ENCODE measurements at places on chromosomes 2 and 18.

DNA sequence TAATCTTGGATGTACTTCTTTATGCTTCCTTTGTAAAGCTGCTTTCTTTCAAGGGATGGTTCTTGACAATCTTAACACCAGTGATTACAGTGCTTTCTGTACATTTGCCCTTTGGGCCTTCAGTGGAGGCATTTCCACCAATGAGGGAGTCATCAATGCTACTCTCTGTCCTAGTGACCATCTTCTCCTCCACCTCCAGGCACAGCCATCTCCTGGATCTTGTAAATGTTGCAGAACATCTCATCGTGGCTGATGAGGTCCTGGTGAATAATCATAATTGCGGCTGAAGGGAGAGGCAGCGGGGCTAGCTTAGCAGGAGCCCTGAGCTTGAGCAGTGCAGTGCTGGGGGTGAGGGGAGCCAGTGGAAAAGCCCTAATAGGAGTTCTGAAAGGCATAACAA is 32.5 kb downstream of the IDH1 start:
- no peak for DNase-seq

- DNase-seq, result no peak
These were observed 62.4 kb upstream of the SKOR2 start for GRCh38 chr18:47313901-47314300.

- DNase-seq, result no peak
These were observed 3.1 kb downstream of the ARHGAP25 start for GRCh38 chr2:68737711-68738110.

GRCh38 chr2:39524061-39524460 is 87.0 kb upstream of the MAP4K3 start:
- no peak for DNase-seq

DNA sequence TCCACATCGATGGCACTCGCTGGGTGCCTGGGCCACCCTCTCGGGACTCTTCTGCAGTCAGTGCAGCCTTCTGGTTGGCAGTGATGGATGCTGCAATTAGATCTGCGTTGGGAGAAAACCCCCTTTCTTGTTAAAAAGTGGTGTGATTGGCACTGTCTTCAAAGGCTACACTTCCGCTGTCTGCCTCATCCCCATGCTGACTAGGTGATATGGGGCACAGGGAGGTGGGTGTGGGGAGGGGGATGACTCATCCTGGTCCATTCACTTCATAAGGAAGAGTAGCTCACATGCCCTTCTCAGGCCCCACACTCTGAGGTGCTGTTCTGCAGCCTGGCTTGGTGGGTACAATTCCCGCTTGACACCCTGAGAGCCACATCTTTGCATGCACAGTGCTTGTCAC is 77.4 kb downstream of the THNSL2 start:
- DNase-seq, result no peak

DNA sequence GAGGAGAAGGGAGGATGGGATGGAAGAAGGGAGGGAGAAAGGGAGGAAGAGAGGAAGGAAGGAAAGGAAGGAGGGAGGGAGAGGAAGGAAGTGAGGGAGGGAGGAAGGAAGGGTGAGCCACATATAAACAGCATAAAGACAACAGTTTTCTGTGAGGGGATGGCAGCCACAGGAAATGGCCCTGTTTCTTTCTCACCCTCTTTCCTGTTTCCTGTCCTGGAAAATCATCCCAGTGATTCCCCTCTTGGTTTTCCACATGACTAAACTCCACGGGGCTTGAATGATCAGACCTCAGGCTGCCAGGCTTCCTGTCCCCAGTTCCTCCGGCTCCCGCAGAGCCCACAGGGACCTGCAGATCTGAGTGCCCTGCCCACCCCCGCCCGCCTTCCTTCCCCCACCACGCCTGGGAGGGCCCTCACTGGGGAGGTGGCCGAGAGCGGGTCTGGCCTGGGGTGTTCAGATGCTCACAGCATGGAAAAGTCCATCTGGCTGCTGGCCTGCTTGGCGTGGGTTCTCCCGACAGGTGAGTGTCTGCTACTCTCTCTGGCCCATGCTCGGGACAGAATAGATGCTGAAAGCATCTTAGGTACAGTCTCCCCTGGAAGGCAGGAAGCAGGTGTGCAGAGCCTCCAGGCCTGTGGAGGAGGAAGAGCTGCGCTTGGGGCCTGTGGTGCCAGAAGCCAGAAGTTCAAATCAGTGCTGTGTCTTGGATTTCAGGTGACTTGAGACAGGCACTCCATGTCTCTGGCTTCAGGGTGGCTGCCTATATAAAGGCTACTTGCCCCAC is at the start of gene SIGLEC15:
TSS of gene SIGLEC15 (plus strand) at position 418 of the 787 bp plus-strand sequence. CDS start at position 472, 54 bp downstream.
- no peak for DNase-seq

GRCh38 chr2:238941262-238941792 is 93.4 kb downstream of the TWIST2 start:
- no peak for DNase-seq

DNA sequence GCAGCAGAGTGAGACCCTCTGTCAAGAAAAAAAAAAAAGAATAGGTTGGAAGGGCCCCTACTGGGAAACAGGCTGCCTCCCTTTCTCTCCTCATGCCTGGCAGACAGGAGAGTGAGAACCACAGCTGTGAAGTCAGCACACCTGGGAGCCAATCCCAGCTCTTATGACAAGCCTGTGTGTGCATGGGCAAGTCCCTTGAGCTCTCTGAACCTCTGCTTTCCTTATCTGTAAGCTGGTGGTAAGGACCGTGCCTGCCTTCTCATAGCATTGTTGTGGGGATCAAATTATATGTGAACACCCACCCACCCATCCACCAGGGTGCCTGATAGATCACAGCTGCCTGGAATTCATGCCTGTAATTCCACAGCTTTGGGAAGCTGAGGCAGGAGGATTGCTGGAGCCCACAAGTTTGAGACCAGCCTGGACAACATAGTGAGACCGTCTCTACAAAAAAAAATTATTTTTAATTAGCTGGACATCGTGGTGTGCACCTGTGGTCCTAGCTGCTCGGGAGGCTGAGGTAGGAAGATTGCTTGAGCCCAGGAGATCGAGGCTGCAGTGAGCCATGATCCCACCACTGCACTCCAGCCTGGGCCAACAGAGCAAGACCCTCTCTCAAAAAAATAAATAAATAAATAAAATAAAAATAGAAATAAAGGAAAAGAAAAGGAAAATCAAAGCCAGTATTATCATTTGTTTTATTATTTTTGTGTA is 66.9 kb upstream of the MCFD2 start:
- DNase-seq, result no peak

GRCh38 chr2:238081150-238081549 is 19.0 kb upstream of the ESPNL start:
- DNase-seq, result peak; percentile 16

DNA sequence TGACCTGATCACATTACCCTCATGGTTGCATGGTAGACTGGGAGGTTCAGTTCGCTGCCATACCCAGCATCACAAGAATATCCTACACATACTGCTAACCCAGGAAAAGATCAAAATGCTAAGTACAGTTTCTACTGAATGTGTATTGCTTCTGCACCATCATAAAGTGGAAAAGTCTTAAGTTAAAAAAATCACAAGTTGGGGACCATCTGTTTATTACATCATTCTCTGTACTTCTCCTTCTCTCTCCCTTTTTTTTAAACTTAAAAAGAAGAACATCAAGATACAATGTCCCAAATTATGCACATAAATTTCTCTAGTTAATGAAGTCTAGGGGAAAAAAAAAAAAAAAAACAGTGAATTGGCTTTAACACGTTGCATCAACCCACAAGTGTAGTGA is 43.3 kb downstream of the NBAS start:
- peak; percentile 6 for DNase-seq

- no peak for DNase-seq
These were observed 12.8 kb downstream of the NOSTRIN start for GRCh38 chr2:168814939-168815907.

DNA sequence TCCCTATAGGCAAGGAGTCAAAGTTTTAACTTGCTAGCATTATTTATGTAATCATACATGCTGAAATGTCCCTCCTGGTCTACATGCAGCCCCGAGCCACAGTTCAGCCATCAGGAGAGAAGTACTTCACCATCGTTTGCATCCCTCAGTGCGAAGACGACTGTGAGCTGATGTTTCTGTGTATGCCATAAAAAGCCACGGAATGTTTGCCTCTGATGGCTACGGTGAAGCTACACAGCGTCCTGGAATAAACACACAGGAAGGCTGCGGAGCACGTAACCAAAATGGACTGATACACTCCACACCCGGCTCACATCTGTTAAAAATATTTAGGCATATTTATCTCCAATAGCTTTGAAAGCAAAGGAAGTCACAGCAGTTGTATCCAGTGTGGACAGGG is 4.3 kb upstream of the SALL3 start:
- no peak for DNase-seq

Data from hippocampal formation (tissue), 2 donors.